Ecto neural progenitor cell (in vitro differentiated cells): ENCODE measurements at places on chromosomes 6 and 20.

DNA sequence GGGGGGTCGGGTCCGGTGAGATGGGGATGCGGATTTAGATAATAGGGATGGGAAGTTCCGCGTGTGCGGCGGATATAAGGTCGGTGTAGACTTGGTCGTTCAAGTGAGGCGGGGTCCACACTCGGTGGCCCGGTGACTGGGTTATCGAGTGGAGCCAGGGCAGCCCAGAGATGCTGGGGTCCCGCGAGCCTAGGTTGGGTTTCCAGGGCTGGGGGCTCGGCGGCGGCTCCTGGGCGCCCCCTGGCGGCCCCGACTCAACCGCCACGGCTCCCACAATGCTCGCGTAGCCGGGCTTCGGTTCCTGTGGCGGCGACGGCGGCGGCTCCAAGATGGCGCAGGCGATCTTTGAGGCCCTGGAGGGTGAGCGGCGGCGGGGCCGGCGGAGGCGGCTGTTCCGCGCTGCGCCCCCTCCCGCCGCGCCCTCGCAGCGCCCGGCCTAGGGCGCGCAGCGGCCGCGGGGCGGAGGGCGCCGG lies at the start of gene ZNF341:
Gene ZNF341, plus strand, starts transcription at position 304 of the 473 bp plus-strand sequence. Its CDS starts 26 bp downstream, at position 330.
- DNase-seq, result no peak

DNA sequence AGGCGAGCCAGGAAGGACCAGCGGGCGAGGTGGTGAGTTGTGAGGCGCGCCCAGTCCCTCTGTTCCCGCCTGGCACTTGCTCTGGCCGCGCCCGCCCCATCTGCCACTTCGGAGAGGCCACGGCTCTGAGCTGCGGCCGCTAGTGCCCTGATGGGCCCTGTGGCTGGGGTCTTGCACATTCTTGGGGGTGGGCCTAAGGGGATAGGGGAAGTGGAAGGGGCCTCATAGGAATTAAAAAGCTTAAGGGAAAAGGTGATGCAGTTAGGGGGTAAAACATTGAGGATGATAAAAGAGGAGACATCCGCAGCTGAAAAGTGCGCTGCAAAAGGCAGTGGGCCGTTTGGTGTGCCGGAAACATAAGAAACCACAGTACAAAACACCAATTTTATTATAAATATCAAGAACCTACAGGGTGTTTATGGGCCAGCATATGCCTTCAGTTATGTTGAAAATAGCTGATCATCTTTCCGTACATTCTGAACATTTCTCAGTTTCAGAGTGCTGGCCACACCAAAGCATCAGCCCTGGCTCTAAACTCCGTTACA lies 1.1 kb upstream of the PSMB8 start:
- no peak for DNase-seq

GRCh38 chr6:161435748-161436070 lies 161.8 kb upstream of the AGPAT4 start:
- no peak for DNase-seq

DNA sequence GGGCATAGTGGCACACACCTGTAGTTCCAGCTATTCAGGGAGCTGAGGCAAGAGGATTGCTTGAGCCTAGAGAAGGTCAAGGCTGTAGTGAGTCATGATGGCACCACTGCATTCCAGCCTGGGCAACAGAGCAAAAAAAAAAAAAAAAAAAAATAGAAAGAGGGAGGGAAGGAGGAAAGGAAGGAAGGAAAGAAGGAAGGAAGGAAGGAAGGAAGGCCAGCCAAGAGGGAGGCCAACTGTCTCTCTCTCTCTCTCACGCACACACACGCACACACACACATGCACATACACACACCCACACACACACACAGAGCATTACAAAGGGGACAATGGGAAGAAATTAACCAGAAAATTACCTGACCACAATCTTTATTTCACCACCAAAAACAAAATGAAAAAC lies 50.6 kb upstream of the COL9A1 start:
- DNase-seq, result no peak

GRCh38 chr20:63448031-63448430 lies 24.4 kb downstream of the KCNQ2 start:
- DNase-seq, result no peak

GRCh38 chr6:26358511-26358981 lies 6.5 kb upstream of the BTN3A2 start:
- DNase-seq, result no peak

DNA sequence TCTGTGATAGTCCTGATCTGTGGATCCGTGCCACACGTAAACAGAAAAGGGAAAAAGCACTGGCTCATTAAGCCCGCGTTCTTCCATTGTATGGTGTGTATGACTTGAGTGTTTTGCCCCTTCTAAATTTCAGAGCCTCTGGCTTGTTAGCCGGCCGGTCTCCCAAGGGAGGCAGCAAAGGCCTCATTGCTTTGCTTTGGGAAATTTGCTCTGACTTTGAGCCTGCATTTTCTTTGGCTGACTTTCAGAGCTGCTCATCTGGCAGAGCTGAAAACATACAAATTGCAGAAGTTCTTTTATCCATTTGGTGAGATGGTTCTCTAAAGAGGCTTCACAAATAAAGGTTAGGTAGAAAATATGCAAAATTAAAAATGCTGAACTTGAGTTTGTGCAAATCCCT lies 123.0 kb downstream of the UTRN start:
- no peak for DNase-seq

- no peak for DNase-seq
Measured at GRCh38 chr6:7166410-7167293, 58.9 kb downstream of the RREB1 start.

DNA sequence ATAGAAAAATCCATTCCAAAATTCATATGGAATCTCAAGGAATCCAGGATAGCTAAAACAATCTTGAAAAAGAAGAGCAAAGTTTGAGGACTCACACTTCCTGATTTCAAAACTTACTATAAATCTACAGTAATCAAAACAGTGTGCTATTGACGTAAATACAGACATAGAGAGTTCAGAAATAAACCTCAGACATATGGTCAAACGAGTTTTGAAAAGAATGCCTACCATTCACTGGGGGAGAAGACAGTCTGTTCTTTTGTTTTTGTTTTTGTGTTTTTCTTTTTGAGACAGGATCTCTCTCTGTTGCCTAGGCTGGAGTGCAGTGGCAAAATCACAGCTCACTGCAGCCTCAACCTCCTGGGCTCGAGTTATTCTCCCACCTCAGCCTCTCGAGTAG lies 25.3 kb upstream of the PROKR2 start:
- no peak for DNase-seq

DNA sequence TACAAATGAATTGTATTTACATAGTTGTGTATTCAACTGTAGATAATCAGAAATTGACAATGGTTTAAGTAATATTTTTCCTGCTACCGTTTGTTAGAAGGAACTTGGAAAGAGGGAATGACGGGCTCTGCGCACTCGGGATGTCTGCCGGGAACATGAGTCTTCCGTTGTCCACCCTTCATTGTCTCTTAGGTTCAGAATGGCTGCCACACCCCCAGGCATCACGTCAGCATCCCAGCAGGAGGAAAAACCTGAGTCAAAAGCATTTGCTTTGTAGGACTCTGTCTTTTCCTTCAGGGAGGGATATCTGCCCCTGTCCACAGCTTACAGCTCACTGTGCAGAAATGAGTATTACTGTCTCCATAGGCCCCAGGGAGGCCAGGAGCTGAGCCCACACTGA lies 331.2 kb downstream of the THBS2 start:
- no peak for DNase-seq

DNA sequence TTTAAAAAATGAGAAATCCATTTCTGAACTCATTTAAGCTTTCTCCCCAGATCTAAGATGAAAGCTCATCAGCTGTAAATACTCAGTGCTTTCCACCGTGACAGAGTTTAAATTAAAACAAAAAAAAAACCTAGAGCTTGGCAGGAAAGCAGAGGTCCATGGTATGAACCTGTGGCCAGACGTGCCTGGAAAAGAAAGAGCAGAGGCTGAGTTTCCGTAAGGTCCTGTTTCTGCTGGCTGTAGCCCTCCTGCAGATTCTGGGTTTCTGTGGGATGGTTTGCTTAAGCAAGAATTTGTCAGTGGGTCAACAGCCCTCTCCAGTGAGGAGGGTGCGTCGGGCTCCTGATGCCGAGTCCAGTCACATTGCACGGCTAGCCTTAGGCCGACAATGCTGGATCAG lies 383.2 kb downstream of the SAMD5 start:
- no peak for DNase-seq

DNA sequence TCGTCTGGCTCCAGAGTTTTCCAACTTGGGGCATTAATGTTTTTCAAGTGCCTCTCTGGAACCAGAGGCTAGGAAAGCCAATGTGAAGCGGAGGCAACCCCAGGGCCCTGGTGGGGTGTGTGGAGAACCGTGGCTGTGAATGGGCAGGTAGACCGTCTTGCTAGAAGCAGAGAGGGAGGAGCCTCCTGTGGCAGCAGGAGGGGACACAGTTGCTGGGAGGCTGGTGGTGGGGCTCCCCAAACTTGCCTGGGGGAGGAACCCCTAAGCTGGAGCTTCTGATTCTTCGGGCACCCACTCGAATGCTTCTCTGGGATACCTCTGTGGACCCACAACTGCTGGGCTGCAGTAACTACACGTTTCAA lies 65.3 kb upstream of the APCDD1L start:
- DNase-seq, result no peak

- no peak for DNase-seq
Measured at GRCh38 chr6:99346595-99346994, 2.9 kb downstream of the FAXC start.

DNA sequence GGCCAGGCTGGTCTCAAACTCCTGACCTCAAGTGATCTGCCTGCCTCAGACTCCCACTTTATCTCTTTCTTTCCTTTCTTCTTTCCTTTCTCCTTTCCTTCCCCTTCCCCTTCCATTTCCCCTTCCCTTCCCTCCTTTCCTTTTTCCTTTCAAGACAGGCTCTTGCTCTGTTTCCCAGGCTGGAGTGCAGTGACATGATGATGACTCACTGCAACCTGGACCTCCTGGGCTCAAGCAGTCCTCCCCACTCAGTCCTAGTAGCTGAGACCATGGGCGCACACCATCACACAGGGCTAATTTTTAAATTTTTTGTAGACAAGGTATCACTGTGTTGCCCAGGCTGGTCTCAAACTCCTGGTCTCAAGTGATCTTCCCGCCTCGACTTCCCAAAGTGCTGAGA lies 377.6 kb upstream of the ZFP64 start:
- DNase-seq, result no peak

DNA sequence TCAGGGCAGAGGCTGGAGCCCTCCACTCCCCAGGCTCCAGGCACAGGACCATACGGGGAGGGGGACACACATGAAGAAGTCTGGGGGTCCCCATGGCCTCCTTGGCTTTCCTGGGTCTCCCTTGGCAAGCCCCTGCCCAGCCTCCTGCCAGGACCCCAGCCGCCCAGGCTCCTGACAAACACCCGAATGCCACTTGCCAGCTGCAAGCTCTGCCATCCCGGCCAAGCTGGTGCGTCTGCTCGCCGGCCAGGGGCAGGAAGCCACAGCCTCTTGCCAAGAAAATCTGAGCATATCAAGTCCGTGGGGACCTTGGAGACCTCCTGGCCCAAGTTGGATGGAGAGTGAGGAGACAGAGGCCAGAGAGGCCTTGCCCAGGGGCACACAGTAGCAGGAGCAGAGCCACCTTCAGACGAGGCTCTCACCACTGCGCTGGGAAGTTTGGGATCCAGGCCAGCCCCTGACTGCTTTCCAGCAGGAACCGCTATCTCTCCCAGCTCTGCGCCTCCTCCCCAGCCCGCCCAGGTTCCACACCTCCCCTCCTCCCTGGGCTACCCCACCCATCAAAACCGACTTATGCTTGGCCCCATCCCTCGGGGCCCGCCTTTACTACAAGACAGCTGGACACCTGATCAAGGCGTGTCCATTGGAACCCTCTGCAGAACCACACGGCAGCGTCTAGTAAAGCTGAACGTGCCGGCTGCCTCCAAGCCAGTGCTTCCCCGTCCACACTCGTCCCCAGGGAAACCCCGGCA lies 80.2 kb downstream of the GRM4 start:
- DNase-seq, result no peak

GRCh38 chr6:101090281-101090680 lies 209.2 kb upstream of the ASCC3 start:
- no peak for DNase-seq

GRCh38 chr6:141134723-141135122 lies 998.0 kb upstream of the GJE1 start:
- DNase-seq, result no peak

DNA sequence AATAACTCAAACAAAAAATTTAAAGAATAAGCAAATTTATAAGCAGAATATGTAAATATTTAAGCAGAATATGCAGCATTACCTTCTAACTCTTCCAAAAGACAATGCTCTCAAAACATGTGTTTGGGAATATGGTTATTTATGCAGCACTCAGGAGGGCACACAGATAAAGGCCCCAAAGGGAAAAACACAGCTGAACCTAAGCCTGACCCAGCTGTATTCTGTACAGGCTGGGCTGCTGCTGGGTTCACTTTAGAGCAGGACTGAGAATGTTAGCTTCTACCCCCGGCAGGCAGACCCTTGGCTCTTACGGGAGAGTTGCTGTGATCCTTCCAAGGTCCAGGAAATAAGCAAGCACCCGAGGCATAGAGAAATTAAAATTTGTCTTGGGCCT lies 37.3 kb downstream of the ABHD12 start:
- no peak for DNase-seq

DNA sequence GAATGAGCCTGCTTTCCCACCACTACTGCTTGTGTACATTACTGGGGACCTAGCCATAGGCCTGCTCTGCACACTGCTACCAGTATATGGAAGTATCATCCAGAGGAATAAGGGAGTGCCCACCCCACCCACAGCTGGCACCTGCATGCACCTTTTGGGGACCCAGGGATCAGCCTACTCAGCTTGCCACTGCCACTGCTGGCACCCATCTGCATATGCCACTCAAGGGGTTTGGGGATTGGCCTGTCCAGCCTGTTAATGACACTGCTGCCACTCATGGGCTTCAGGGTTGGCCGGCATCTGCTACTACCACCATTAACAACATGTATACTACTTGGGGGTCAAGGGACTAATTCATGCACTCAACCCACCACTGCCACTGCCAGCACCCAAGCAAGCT lies 832.1 kb downstream of the PHF3 start:
- DNase-seq, result no peak

- peak; percentile 63 for DNase-seq
Measured at GRCh38 chr6:73803562-73804241, 107.7 kb downstream of the CD109 start.

GRCh38 chr6:63573899-63574553 lies 1.7 kb downstream of the LOC128125822 start:
- peak; percentile 50 for DNase-seq

DNA sequence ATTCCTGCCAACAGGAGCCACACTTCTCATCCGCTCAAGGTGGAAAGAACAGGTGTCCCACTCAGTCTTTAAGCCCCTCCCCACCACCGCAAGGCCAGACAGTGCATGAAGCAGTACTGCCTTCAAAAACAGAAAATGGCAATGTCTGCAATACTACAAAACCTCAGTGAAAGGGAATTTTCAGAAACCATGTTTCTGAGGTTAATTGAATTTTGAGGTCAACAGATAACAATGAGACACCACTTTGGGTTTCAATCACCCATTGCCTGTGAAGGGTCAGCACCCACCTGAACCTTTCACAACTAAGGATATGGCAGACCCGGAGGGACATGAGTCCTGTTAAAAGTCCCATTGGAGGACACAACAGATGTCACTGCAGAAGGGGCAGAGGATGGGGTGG lies 13.0 kb downstream of the ZC3H12D start:
- DNase-seq, result no peak

DNA sequence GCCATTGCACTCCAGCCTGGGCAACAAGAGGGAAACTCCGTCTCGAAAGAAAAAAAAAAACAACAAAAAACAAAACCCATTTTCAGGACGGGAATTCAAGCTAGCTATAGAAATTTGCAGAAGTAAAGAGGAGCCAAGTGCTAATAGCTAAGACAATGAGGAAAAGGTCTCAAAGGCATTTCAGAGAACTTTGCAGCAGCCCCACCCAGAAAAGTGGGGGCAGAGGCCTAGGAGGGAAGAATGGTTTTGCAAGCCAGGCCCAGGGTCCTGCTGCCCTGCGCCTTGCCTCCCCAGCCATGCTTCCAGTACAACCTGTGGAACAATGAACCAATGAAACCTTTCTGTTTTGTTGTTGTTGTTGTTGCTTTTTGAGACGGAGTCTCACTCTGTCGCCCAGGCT lies 38.3 kb upstream of the SAMHD1 start:
- no peak for DNase-seq
